ENCODE measurements at places on chromosomes 6 and 20.

- peak; percentile 69 for ATAC-seq
Observed at GRCh38 chr6:32785781-32786533, 22.6 kb upstream of the HLA-DQB2 start.

DNA sequence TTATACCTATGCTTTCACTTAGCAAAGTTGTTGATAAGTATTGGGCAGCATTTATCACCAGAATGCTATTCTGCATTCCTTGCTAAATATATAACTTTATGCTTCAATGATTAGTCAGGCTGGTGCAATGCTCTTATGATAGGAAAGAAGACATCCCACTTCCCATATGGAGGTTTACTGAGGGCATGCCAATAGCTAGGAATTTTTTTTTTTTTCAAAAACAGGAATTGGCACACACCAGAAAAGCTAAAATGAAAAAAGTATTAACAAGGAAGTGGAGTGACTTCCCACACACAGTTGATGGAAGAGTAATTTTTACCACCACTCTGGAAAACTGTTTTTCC lies 90.8 kb downstream of the FRK start:
- ATAC-seq, result no peak

GRCh38 chr6:141421378-141421777 lies 711.3 kb upstream of the GJE1 start:
- no peak for ATAC-seq

- no peak for ATAC-seq
Observed at GRCh38 chr6:33431880-33432541, 12.1 kb downstream of the SYNGAP1 start.

DNA sequence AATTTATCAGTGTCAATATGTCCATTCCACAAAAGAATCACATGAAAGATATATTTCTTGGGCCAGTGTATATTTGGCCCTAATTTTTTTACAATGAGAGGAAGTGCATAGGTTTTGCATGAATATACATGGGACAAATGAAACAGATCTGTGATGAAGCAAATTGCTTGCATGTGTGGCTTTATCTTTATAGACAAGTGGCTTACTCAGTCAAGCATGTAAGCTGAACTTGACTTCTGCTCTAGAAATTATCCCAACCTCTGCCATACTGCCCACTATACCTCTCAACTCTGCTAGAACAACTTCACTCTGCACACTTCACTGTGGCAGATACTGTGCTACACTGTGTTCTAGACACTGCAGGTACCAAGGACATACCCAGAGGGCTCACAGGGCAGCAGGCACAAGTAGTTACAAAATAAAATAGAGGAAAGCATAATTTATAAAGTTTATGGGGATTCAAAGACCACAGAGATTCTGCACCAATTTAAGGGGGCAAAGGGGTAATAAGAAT lies 349.2 kb upstream of the HSF2 start:
- no peak for ATAC-seq

- ATAC-seq, result no peak
Observed at GRCh38 chr6:52588087-52588709, 11.3 kb upstream of the TRAM2 start.

- ATAC-seq, result no peak
Observed at GRCh38 chr20:10631126-10631525, 42.7 kb downstream of the JAG1 start.

- ATAC-seq, result peak; percentile 80
Observed at GRCh38 chr6:16635810-16636602, 125.3 kb downstream of the ATXN1 start.

DNA sequence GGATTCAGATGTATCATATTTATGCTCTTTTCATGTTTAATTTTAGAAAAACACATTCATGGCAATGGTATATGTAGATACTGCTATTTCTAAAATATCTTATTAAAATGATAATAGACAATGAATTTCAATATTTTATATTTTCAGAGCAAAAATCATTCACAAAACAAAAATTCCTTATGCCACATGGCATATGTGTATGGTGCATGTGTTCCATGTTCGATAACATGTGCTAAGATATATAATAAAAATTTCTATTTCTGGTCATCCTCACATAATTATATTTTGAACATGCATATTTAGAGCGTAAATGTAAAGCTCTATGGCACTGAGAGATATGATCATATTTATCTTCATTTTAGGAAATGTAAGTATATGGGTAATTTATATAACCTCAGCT lies 606.2 kb upstream of the AGPAT4 start:
- ATAC-seq, result no peak

DNA sequence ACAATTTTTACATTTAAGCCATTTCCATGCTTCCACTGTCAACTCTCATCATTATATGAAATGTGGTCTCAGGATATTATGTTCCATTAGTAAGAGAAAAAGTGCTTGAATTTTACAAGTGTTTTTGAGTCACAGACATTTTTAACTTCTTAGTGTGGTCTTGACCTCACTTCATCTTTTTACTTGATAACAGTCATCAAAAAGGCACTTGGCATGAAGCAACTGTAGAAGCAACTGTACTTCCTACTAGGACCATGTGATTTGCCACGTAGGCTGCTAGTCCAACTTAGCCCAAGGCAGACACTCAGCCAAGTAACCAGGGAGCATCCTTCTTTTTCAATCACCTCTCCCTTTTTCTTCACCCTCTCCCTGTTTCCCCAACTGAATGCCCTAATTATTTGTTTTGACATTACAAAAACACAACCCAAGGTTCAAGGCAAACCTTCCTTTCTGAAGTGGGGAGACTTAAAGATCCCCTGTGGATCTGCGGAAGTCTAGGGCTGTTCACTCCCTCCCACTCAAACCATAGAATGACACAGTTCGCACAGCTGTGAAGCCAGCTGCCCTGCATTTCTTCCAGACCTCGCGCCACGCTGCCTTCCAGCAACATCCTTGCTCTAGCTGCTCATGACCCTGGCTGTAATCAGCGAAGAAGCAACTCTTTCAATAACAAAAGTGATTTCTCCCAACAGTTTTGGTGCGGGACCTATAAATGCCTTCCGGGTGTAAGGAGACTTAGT lies 45.0 kb downstream of the PHACTR1 start:
- no peak for ATAC-seq

DNA sequence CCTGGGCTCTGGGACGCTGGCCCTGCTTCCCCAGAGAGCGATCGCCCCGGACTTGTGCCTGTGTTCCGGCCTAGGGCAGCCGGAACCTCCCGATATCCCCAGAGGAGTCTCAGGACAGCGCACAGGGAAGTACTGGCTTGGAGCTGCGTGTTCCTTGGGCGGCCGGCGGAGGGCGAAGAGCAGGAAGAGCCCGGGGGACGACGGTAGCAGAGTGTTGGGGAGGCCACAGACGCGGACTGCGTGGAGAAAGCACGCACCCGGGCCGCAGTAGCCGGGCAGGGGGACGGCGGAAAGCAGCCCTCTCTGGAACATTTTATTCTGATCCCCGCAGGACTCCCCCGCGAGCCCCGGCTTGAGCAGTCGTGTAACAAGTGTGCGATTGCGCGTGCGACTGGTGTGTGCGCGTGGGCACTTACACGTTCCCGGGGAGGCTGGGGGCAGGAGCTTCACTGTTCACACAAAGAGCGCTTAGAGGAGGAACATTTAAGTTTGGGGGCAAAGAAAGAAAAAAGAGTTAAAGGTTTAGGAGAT lies 36.1 kb downstream of the NCR2 start:
- peak; percentile 53 for ATAC-seq

- no peak for ATAC-seq
Observed at GRCh38 chr6:125872259-125872921, 81.6 kb downstream of the NCOA7 start.

DNA sequence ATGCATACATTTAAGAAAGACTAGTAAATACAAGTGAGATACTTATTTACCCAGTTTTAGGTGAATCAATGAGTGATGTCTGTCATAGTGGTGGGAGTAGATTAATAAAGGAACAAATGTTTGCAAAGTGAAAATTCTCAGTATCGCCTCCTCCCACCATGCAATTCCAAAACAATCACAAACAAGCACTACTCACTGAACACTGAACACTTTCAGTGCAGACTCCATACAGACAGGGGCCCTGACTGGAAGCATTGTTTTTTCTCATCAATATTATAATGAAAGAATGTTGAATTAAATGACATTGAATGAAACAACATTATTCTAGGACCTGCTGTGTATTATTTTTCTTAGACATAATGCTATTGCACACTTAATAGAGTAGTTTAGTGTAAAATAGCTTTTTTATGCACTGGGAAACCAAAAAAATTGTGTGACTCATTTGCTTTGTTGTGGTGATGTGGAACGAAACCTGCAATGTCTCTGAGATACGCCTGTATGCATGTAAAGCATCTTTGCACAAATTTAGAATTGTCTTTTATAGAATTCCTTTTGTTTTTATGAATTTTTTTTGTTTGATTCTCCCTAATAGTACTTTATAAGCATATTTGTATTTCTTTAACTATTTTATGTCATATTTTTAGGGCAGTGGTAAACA lies 317.5 kb downstream of the UTRN start:
- ATAC-seq, result peak; percentile 87

DNA sequence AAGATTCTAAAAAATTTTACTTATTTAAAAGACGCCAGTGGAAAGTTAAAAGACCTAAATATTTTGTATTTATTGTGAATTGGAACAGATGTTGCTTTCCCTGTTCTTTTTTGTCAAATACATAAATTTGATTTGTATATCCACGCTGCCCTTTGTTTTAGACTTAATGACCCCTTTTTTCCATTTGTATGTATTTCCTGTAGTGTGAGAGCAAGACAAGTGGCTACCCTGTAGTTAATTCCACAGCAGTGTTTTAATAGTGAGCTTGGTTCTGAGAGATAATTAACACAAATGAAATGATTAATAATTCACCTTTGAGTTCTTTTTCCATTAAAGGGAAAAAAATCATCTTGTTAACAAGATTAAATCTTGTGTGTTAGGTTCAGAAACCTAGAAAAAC lies 16.6 kb downstream of the SH3BGRL2 start:
- ATAC-seq, result no peak

All from activated T-helper 17 cell treated with anti-CD3 and anti-CD28 coated beads, Interleukin-2, amount 50 U/mL, for 72 hours (primary cell).